Upper lobe of left lung (tissue), 6 donors: ENCODE measurements at places on chromosomes 5 and 9. TPM values are rescaled to one million over a fixed set of nuclear protein-coding genes. Genes with fewer than 3 reads are reported as not detected.

DNA sequence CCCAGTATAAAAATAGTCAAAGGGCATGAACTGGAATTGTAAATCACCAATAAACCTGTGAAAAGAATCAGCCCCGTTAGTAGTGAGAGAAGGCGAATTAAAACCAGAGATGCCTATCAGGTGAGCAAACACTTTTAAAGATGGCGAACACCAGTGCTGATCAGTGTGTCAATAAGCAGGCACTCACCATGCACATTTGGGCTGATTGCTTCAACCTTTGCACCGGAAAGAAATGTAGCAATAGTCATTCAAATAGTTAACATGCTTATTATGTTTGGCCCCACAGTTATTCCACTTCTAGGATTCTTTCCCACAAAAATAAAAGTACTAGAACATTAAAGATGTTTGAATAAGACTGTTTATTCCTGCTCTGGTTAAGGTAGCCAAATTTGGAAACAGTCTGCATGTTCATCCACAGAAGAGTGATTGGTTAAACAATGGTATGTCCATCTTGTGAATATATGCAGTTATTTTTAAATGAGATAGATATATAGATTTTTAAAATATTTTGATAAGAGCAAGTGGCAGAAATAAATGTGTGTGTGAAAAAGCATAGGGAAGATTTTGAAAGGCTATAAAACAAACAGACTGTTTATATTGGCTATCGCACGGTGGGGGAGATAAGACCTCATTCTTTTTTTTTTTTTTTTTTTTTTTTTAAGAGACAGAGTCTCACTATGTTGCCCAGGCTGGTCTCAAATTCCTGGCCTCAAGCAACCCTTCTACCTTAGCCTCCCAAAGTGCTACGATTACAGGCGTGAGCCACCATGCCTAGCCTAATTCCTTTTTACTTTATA is 112.2 kb downstream of the PIP5K1B start:
- DNase-seq = no peak

Gene SEMA5A
- total RNA-seq = 35.1 TPM

- no peak for DNase-seq
Measured at GRCh38 chr9:90132866-90133265, 509.8 kb downstream of the DIRAS2 start.

DNA sequence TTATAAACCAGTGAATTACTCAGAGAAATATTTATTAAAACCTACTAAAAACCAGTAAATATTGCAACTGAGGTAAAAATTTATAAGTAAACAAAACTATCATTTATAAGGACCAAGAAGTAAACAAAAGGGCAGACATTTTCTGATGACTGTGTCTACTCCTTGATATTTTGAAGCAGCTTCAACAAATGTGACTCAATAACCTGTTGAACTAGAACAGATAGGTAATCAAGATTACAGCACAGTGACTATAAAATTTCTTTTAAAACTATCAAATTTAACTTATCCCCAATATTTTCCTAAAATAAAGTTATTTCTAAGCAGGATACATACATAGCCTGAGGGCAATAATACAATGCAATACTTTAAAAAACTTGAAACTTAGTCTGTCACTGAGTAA is 12.8 kb downstream of the ANKRA2 start:
- DNase-seq = no peak

GRCh38 chr5:68252673-68253623 is 37.4 kb downstream of the PIK3R1 start:
- no peak for DNase-seq

- DNase-seq = no peak
Measured at GRCh38 chr5:53059281-53059680, 50.3 kb downstream of the MOCS2 start.

- DNase-seq = no peak
Measured at GRCh38 chr9:92564504-92564903, 28.7 kb upstream of the ECM2 start.
